NCI-H2171 (cell line): ENCODE measurements at places on chromosomes 7 and 10.

DNA sequence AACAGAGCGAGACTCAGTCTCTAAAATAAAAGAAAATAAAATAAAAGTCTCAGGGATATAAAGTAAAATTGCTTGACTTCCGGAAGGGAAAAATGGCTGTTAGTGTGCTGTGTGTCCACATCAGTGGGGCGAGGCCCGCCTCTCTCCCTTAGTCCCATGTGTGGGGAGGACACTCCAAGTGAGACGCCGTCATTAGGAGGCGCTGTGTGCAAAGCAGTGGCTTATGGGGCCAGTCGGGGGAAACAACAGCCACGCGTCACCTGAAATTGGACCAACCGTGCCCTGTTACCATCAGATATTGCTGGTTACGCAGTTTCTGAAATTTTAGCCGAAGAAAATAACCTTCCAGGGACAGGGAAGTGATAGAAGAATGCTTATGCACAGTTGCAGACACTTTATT is 15.8 kb downstream of the SFXN4 start:
- DNase-seq, result no peak

DNA sequence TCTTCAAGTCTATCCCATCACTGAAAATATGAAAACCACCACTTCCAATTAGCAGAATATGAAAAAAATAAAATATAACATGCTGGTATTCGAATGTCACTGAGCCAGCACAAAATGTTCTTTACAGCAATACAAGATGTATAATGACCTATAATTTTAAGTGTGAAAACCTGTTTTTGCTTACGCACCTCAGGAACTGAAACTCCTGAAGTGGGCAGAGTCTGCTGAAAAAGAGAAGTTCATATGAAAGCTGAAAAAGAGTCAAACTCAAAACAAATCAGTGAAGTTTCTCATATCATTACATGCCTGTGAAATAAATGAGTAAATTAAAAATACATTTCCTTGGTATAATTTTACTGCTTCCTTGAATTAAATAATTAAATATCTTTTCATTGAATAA is 272.5 kb downstream of the DGKB start:
- DNase-seq, result no peak

DNA sequence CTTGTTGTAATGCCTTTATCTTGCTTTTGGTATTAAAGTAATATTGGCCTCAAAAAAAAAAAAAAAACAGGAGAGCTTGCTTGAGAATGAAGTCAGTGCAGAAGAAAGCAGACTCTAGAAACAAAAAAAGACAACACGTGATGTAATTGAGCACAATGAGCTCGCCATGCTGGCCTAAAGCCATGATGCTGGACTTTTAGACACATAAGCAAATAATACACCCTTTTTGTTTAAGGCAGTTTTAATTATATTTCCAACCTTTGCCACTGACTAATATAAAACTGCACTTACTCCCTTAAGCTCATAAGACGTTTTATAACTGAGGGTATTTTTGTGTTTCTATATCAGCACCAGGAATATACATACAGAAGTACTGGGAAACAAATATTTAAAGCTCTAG is 798.3 kb downstream of the KCNMA1 start:
- no peak for DNase-seq

GRCh38 chr10:15387021-15387420 is 15.9 kb upstream of the FAM171A1 start:
- DNase-seq, result peak; percentile 87

DNA sequence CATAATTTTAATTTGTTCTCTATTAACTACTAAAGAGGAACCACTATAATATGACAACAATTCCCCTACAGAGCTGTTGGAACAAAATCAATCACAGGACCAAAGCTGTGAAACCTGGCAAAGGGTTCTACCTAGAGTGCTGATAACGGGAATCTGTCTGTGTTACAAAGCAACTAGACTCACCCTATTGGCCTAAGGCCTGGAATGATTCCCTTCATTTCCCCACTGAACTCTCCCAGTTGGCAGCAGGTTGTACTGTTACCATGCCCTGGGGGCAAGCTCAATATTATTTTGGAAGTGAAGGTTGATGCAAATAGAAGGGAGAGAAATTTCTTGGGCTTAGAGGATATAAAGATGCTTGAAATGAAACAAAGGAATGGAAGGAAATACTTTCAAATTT is 81.8 kb downstream of the SEMA3A start:
- DNase-seq, result no peak

GRCh38 chr7:120588416-120588815 is 269.5 kb downstream of the TSPAN12 start:
- DNase-seq, result no peak

GRCh38 chr10:66782776-66783175 is 143.1 kb upstream of the LRRTM3 start:
- DNase-seq, result no peak

GRCh38 chr10:63605197-63605967 is 84.2 kb downstream of the REEP3 start:
- DNase-seq, result no peak

GRCh38 chr7:81659697-81660395 is 110.0 kb downstream of the HGF start:
- no peak for DNase-seq

DNA sequence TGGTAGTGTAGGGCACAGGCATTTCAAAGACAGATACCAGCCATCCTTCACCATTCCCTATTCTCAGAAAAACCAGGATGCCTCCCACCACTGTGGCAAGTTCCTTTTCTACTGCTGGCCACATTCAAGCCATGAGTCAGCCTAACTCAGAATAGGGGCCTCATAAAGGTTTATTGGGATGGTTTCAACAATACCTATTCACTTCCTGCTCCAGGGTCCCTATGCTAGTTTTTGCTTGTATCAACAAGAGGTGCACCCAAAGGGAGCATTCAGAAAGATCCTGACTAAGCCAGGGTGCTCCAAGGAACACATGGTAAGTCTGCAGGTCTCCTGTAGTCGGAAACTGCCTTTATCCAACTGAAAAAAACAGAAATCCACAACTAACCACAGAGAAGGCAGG is 76.9 kb upstream of the EGR2 start:
- DNase-seq, result no peak

DNA sequence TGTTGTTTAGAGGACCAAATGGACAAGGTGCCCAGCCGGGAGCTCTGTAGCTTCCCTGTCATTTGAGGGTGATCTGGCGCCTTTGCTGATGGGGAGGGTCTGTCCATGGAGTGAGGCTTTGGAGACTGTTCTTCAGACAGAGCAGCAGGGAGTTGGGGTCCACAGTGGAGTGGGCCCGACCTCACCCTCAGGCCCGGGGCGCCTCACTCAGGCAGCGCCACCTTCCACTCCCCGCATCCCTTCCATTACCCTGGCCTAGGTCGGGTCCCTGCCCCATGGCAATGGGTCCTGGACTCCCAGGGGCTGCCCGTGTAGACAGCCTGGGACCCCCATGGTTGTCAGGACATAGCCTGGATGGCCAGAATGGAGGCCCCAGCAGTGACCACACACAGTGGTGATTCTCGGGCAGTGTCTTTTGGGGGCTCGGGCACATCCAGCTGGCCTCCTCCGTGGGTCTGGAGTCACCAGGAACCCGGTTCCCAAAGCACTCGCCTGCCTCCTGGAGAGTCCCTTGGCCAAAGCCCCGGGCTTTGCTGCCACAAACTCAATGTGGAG is 38.5 kb downstream of the TCERG1L start:
- DNase-seq, result no peak

- no peak for DNase-seq
Measured at GRCh38 chr7:27686315-27686714, 23.6 kb upstream of the HIBADH start.

GRCh38 chr7:111919631-111920179 is 286.5 kb downstream of the DOCK4 start:
- no peak for DNase-seq

- no peak for DNase-seq
Measured at GRCh38 chr7:36408589-36408988, 18.9 kb downstream of the ANLN start.

- no peak for DNase-seq
Measured at GRCh38 chr10:30736685-30737232, 107.2 kb upstream of the LYZL2 start.

- DNase-seq, result no peak
Measured at GRCh38 chr7:110397927-110398660, 692.8 kb upstream of the LRRN3 start.

- DNase-seq, result no peak
Measured at GRCh38 chr7:30142710-30143109, 7.9 kb downstream of the MTURN start.

DNA sequence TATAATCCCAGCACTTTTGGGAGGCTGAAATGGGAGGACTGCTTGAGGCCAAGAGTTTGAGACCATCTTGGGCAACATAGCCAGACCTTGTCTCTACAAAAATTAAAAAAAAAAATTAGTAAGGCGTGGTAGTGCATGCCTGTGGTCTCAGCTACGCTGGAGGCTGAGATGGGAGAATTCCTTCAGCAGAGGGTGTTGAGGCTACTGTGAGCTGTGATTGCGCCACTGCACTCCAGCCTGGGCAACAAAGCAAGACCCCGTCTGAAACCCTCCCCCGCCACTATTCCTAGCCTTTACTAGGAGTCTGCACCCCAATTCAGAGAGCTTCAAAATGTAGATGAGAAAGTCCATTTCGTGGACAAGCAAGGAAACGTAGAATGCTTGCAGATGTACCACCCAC is 95.2 kb downstream of the PRPF18 start:
- DNase-seq, result no peak

- no peak for DNase-seq
Measured at GRCh38 chr10:33478089-33478674, 143.7 kb upstream of the NRP1 start.

DNA sequence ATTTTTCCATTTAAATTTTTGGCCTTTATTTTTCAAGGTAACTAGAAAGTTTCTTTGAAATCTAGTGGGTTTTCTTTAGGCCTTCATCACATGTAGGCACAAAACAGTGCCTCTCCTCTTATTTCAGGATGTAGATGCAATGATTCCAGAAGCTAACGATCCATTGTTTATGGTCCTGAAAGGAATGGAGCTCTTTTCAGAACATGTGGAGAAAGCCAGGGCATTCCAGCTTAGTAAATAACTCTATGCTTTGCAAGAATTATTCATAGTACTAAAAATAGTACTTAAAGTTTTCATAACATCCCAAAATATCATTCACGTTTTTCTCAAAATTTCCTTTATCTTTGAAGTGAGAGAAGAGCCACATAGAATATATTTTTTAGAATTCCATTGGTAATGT is 91.3 kb downstream of the DYNC1I1 start:
- no peak for DNase-seq

GRCh38 chr7:33459340-33459751 is 330.0 kb downstream of the BBS9 start:
- no peak for DNase-seq

- no peak for DNase-seq
Measured at GRCh38 chr7:46534664-46535588, 613.9 kb upstream of the IGFBP3 start.

DNA sequence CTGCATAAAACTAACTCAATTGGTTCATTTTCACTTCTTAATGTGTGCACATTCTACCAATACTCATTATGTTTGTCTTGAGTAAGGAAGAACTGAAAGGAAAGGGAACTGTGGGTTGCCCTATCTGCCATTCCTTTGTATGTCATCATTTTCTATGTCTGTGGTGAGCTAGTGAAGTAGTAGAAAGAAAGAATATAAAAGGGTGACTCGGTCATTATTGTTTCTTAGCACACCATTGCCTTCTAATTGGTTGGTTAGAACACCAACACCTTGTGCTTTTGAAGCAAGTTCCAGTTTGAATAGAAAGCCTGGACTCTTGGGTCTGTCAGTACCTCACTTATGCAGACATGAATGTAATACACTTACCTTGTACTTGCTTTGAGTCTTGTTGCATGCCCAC is 64.3 kb upstream of the MDFIC start:
- DNase-seq, result no peak

DNA sequence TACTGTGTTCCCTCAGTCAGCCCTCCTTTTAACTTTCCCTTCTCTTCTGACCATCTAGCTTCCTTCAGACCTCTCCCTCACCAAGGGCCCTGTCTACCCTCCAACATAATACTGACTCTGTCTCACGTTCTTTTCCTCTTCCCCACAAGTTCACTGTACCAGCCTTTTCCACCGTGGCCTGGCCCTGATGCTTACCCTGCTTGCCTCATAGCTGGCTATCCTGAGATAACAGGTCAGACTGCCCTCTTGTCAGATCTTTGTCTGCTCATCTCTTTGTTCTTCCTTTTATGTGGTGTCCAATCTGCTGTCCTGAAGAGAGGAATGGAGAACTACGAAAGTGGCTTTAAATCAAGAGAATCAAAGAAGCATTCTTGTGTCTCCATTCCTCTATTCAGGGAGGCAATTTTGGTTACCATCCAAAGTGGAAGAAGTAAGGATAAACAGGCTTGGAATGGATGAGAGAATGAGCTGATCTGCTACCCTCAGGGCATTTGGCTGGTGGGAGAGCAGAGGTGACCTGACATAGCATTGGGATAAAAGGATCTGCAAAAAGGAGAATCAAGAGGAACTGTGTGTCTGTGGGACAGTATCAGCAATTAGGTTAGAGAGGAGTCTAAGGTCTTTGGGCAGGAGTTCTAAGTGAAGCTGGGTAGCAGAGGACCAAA is 8.1 kb downstream of the BTAF1 start:
- DNase-seq, result no peak

- no peak for DNase-seq
Measured at GRCh38 chr10:117166418-117167345, 28.6 kb upstream of the VAX1 start.

DNA sequence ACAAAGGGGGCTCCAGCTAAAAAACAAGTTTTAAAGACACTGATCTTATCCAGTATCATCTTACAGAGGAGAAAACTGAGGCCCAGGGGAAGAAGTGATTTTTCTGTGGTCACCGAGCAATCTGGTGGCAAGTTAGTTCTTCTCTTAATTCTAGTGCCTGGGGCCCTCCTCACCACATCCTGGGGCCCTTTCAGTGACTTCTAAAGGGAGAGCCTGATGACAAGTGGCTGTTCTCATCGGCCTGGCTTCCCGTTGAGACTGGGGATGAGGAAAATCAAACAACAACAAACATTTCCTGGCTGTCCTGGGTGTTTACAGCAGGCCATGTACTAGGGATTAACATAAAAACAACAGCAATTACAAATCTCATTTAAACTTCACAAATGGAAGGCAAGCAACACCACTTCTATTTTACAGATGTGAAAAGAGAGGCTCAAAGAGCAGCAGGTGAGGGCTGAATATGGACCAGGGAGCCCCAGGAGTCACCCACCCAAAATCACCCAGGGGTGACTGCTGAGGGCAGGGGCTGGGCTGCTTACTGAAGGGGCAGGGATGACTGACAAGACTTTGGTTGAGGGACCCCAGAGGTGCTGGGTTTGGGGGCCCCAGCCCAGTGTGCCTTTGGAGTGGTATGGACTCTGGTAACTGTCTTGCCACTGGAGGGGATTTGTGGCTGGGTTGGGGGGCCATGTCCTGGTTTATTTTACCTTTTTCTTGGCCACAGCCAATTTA is 24.7 kb upstream of the MTPAP start:
- DNase-seq, result no peak

DNA sequence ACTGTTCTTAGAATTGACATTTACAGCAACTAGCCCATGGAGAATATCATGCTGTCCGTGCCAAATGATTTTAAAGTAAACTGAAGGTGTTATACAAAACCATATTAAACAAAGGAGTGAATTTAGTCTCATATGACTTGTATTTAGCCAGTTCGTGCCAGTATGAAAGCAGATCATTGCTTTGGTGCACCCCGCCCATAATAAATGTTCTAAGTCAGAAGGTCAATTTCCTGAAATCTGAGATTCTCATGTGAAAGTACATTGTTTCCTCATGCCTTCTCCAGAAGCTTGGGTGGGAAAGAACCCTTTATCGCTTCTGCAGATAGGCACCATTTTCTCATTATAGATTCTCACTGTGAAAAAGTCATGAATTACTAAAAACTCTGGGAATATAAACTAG is 106.4 kb downstream of the CAMK1D start:
- no peak for DNase-seq
